ENCODE measurements at places on chromosomes 11 and 22. TPM values are rescaled to one million over a fixed set of nuclear protein-coding genes. Genes with fewer than 3 reads are reported as not detected.

The ANO5 gene
- 2.3 TPM for polyA plus RNA-seq

The OR10S1 gene
- polyA plus RNA-seq: not detected

The STT3A gene
- 200 TPM for polyA plus RNA-seq

The PDGFB gene
- polyA plus RNA-seq: 16.6 TPM

The XBP1 gene
- polyA plus RNA-seq: 129 TPM

The HBE1 gene
- polyA plus RNA-seq: 6.2 TPM

The RAB1B gene
- 119 TPM for polyA plus RNA-seq

The RGL4 gene
- 4.3 TPM for polyA plus RNA-seq

The FOXRED2 gene
- 18.2 TPM for polyA plus RNA-seq

The PPP1CA gene
- polyA plus RNA-seq: 144 TPM

The ATG2A gene
- 15.9 TPM for polyA plus RNA-seq

The TMEM132A gene
- polyA plus RNA-seq: 30.6 TPM

The OR56A1 gene
- polyA plus RNA-seq: not detected

The MPEG1 gene
- 12.9 TPM for polyA plus RNA-seq

The DKK3 gene
- 187 TPM for polyA plus RNA-seq

The ABCC8 gene
- polyA plus RNA-seq: 6.4 TPM

The GRIA4 gene
- 0.51 TPM for polyA plus RNA-seq
